ENCODE measurements at places on chromosomes 3 and 15. TPM values are rescaled to one million over a fixed set of nuclear protein-coding genes. Genes with fewer than 3 reads are reported as not detected.

Gene CGNL1
- total RNA-seq: 7.9 TPM

Gene HTR3E
- not detected for total RNA-seq

- no peak for DNase-seq
Measured at GRCh38 chr3:79521221-79521848, 246.5 kb downstream of the ROBO1 start.

Gene COL8A1
- total RNA-seq: 3.7 TPM

- DNase-seq: peak; percentile 51
Measured at GRCh38 chr3:194296454-194297263, 54.5 kb downstream of the CPN2 start.

- no peak for DNase-seq
Measured at GRCh38 chr3:51789437-51789836, 10.4 kb upstream of the IQCF6 start.

- peak; percentile 65 for DNase-seq
Measured at GRCh38 chr3:32340039-32340438, 51.6 kb upstream of the CMTM7 start.

Gene WDR93
- total RNA-seq: 0.49 TPM

DNA sequence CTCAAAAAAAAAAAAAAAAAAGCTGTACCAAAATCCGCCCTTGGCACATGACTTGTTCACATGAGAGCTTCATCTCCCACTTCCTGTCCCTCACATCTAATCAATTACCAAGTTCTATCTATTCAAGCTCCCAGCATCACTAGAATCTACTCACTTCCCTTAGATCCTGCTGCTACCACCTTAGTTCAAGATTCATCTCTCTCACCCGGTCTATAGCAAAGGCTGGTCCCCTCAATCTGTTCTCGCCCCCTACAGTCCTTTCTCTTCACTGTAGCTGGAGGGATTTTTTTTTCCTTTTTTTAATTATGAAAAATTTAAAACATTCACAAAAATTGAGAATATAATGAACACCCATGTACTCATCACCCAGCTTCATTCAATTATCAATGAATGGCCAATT lies 16.7 kb upstream of the GPR160 start:
- DNase-seq: no peak

Gene PLSCR2
- 0.35 TPM for total RNA-seq

Gene LYZL4
- 0.32 TPM for total RNA-seq

GRCh38 chr3:16884084-16884747 lies 539 bp upstream of the PLCL2 start:
- peak; percentile 51 for DNase-seq

Gene TRIM69
- total RNA-seq: 29.8 TPM

Gene SGO1
- total RNA-seq: 0.83 TPM

DNA sequence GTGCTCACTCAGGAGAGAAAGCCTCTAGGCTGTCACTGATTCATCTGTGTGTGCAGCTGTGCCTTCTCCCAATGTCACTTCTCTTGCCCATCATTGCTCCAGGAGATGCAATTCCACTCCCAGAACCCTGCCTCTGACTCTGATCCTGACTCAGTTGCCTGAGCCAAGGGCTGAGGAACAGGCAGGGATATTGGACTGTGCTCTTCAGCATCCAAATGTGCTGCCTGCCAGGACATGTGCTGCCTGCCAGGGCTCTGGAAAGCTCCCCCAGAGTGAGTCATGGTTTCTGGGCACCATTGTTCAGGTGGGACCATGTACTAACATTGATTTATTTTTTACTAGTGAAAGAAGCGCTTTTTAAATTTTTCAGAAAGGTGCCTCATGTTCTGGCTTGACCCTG lies 71.0 kb downstream of the TRIM42 start:
- DNase-seq: no peak

Gene ESYT3
- total RNA-seq: 5.1 TPM

All from mucosa of gallbladder (tissue), 1 donor.